Dermis microvascular lymphatic vessel endothelial cell (primary cell): ENCODE measurements at places on chromosomes 1 and 21. TPM values are rescaled to one million over a fixed set of nuclear protein-coding genes. Genes with fewer than 3 reads are reported as not detected.

Gene SPAG17
- not detected in 2 replicates for total RNA-seq

Gene CFAP74
- not detected in 2 replicates for total RNA-seq

Gene FCRL1
- not detected in 2 replicates for total RNA-seq

Gene PCP4
- total RNA-seq: not detected in 2 replicates

Gene CLEC20A
- total RNA-seq: not detected in 2 replicates

Gene CAPN9
- under 0.01 TPM in 1 of 2 replicates, not detected in the other for total RNA-seq

Gene SASS6
- total RNA-seq: 1.1 and 1.8 TPM in 2 replicates

Gene SYPL2
- under 0.01 TPM in 1 of 2 replicates, not detected in the other for total RNA-seq

Gene OR2L13
- total RNA-seq: not detected in 2 replicates

Gene CASQ2
- not detected in 2 replicates for total RNA-seq

Gene LGR6
- not detected in 2 replicates for total RNA-seq

Gene NAXE
- total RNA-seq: 53.1 and 55.3 TPM in 2 replicates

Gene PRRX1
- total RNA-seq: 0.25 and 0.64 TPM in 2 replicates

Gene SH2D5
- 0.25 and 0.26 TPM in 2 replicates for total RNA-seq

Gene DENND2D
- total RNA-seq: 1.4 TPM in 2 replicates

Gene ADAM30
- total RNA-seq: not detected in 2 replicates

Gene CENPL
- total RNA-seq: 7.2 and 15.0 TPM in 2 replicates

Gene NUAK2
- total RNA-seq: 3.1 and 3.5 TPM in 2 replicates

Gene DMAP1
- 11.4 and 16.8 TPM in 2 replicates for total RNA-seq

Gene RGS16
- total RNA-seq: 0.89 and 1.3 TPM in 2 replicates

Gene ATP1A4
- total RNA-seq: not detected in 2 replicates

Gene LCE1A
- total RNA-seq: not detected in 2 replicates

Gene C1orf87
- total RNA-seq: not detected in 2 replicates

Gene SFN
- 0.13 TPM in 1 of 2 replicates, not detected in the other for total RNA-seq

Gene PADI2
- under 0.01 TPM in 2 replicates for total RNA-seq

Gene FCER1G
- 0.13 and 0.26 TPM in 2 replicates for total RNA-seq

Gene EYA3
- total RNA-seq: 9.1 and 11.4 TPM in 2 replicates

Gene TSPEAR
- 0.13 TPM in 2 replicates for total RNA-seq

Gene TFF2
- not detected in 2 replicates for total RNA-seq

Gene C1QB
- not detected in 2 replicates for total RNA-seq

Gene PTGFR
- 0.13 TPM in 2 replicates for total RNA-seq

Gene TMEM240
- 1.0 and 1.4 TPM in 2 replicates for total RNA-seq

Gene LINGO4
- not detected in 2 replicates for total RNA-seq

Gene ANKRD34A
- under 0.01 TPM in 2 replicates for total RNA-seq

Gene SLC1A7
- not detected in 2 replicates for total RNA-seq

Gene ZFP69
- 1.4 and 1.5 TPM in 2 replicates for total RNA-seq

Gene FCRL4
- not detected in 2 replicates for total RNA-seq

Gene FCRL6
- total RNA-seq: not detected in 2 replicates

Gene BGLAP
- total RNA-seq: 0.26 and 0.63 TPM in 2 replicates
